GM23338 (cell line): ENCODE measurements at places on chromosomes 7 and 10. TPM values are rescaled to one million over a fixed set of nuclear protein-coding genes. Genes with fewer than 3 reads are reported as not detected.

- H3K27me3 ChIP-seq, result no peaks in the 10 kb centered on the region
- no peak overlapping the region for H3K4me3 ChIP-seq
- no peaks in the 10 kb centered on the region for H3K36me3 ChIP-seq
- H3K27ac ChIP-seq, result no peak overlapping the region
Measured at GRCh38 chr7:69696054-69696591, 97.8 kb downstream of the AUTS2 start.

DNA sequence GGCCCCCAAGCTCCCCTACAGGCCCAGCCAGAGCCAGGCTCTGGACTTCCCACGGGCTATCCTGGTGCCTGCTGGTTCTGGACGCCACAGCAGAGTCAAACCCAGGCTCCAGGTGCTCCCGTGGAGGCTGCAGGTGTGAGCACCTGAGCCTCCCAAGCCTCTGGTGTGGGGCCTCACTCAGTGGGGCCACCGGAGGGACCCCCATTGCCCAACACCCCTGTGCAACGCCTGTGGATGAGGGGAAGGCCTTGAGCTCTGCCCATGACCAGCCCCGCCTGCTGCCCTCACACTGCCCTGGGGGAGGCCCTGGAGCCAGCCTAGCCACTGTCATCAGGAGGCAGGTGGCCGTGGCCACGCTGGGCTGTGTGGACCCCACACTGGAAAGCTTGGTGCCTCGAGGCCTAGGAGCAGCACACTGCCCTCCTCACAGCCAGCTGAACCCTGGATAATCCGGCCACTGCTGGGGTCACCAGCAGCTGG, 229.3 kb downstream of the MAD1L1 start:
- no peak overlapping the region for H3K4me3 ChIP-seq
- H3K27me3 ChIP-seq, result no peaks in the 10 kb centered on the region
- no peaks in the 10 kb centered on the region for H3K36me3 ChIP-seq
- DNase-seq, result no peak

DNA sequence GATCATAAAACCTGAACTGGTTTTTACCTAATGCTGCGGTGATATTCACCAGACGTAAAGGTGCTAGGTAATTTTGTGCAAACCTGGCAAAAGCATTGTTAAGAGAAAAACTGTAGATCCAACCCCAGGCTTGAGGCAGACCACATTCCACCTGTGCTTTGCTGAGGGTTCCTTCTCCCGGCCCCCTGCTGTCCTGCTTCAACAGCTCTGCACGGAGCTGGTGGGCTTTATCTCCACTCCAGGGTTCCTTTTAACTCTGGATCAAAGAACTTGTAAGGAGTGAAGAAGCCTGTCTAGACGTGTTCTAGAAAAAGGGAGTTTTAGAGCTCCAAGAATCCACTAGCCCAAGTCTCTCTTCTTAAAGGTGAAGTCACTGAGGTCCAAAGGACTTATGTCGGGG, 87.5 kb upstream of the NMT2 start:
- 0 out of 2 replicates have a peak, but pooled peaks cover under 1% of the 10 kb centered on the region for H3K36me3 ChIP-seq
- peak; percentile 62 for DNase-seq
- no peaks in the 10 kb centered on the region for H3K27me3 ChIP-seq
- H3K4me3 ChIP-seq, result no peak overlapping the region

The BEND7 gene
- 6.0 and 9.6 TPM in 2 replicates for total RNA-seq

DNA sequence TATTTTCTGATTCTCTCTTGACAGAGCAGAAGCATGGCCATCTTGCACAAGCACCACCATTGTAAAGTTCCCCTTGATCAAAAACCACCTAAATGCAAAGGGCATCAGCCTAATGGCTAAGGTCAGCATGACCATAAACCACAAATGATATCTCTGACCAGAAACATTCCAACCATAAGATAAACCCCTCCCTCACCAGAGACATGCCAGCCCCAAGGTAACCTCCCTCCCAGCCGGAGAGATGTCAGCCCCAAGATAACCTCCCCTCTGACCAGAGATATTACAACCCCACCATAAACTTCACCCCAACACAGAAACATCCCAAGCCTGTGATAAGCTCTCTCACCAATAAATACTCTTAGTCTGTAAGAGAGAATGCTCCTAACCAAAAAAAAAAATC, 72.1 kb upstream of the CDK1 start:
- no peak for DNase-seq
- no peak overlapping the region for H3K4me3 ChIP-seq
- H3K4me1 ChIP-seq, result peaks cover 18% of the 10 kb centered on the region
- H3K27ac ChIP-seq, result no peak overlapping the region
- H3K27me3 ChIP-seq, result no peaks in the 10 kb centered on the region
- 0 out of 2 replicates have a peak, but pooled peaks cover 4% of the 10 kb centered on the region for H3K36me3 ChIP-seq

GRCh38 chr10:43256531-43257346, 10.1 kb downstream of the RASGEF1A start:
- DNase-seq, result no peak
- H3K4me3 ChIP-seq, result no peak overlapping the region
- H3K36me3 ChIP-seq, result no peaks in the 10 kb centered on the region
- no peaks in the 10 kb centered on the region for H3K4me1 ChIP-seq
- no peak overlapping the region for H3K27ac ChIP-seq
